ENCODE measurements at places on chromosomes 7 and 10.

DNA sequence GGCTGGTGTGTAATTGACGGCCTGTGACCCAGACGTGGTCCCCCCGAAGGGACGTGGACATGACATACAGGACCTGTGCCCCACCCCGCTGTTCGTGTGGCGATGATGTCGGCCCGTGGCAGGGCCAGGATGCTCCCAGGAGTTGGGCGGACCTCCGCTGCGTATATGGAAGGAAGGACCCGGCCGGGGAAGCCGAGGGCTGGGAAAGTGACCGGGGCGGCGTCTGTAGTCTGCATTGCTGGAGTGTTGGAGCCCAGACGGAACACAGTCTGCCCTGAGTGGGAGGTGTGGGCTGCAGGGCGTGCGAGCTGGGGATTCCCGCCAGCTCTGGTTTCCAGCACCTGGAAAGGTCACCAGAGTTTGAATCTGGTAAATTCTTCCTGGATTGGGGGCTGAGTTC is 45.0 kb upstream of the FOXL3 start:
- no peak for DNase-seq

- DNase-seq: no peak
These were observed 5.0 kb downstream of the GPER1 start for GRCh38 chr7:1092806-1093501.

DNA sequence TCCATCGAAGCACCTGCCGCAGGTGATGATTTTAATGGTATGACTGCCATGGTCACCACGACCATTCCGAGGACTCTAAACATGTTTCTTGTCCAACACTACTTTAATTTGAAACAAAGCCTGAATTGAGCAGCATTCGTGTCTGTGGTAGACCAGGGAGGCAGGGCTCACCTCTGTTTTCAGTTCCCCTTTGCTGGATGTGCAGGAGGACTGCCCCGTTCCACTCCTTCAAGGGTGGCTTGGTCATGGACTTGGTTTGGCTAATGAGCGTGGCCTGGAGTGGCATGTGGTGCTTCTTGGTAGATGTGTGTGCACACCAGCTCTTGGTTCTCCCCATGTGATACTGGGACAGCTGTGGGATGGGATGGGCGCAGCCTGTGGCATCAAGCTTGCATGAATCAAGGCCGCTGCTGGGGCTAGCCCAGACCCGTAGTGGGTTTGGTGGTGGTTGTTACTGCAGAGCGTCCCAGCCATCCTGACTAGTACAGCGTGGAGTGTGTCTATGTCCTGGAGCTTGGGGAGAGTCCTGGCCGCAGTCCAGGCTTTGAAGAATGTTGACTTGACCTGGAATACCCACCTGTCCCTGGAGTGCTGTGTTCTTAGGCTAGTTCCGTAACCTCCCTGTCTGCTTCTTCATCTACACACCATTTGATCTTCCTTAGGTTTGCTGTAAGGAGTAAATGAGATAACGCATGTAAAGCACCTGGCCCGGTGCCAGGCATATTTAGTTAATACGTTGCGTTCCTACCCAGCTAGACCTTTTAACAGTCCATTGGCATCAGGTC is 34.8 kb downstream of the MGMT start:
- DNase-seq: no peak

GRCh38 chr7:94298943-94299342 is 95.8 kb upstream of the COL1A2 start:
- no peak for DNase-seq

- no peak for DNase-seq
These were observed 37.1 kb downstream of the CAV1 start for GRCh38 chr7:116561697-116562483.

- DNase-seq: no peak
These were observed 56.1 kb upstream of the TRUB1 start for GRCh38 chr10:114881901-114882300.

- no peak for DNase-seq
These were observed 5.1 kb upstream of the EMX2 start for GRCh38 chr10:117537436-117537903.

GRCh38 chr10:60666221-60666620 is 112.1 kb upstream of the CDK1 start:
- no peak for DNase-seq
